ENCODE measurements at places on chromosomes 1 and 21. TPM values are rescaled to one million over a fixed set of nuclear protein-coding genes. Genes with fewer than 3 reads are reported as not detected.

DNA sequence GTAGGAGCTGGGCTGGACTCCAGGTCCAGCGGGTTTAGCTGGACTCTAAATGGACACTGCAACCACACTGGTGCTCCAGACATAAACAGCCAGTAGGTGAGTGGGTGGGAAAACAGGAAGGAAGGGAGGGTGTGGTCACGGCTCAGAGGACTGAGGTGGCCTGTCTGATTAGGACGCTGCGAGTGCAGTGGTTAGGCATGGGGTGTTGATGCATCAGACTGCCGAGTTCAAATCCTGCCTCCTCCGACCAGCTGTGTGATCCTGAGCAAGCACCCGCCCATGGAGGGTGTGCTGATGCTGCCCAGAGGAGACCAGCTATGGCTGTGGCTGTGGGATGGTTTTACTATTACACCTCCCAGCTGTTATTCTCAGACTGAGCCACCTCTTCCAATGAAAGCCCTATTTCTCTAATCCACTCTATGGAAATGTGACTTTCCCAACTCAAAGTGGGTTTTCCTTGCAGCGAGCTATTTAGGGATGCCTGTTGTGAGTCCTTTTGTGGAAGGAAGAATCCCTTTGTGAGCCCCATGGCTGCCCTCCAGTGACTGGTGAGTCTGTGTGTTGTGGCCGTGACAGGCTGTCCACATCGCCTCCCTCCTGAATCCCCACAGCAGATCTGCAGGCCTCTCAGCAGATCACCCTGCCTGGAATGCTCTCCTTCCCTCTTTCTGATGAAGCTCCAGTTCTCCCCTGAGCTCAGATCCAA lies 56.6 kb upstream of the EDN2 start:
- no peak for DNase-seq

DNA sequence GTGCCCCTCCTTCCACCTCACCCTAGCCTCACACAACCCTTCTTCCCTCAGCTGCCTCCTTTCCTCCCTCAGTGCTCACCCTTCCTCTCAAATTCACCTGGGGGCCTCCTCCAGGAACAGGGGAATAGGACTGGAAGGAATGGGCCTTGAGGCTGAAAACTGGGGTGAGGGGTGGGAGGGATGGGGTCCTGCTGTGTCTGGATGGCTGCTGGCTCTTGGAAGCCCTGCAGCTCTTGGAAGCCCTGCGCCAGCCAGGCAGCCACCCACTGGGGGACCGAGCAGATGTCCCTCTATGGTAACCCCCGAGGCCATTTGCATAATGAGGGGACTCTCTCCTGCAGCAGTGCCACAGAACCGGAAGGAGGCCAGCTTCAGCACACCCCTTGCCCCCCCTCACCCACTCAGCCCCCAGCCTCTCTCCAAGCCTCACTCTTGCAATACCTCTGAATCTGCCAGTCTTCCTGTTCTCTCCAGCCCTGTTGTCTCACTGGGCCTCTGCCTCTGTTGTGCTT lies 85.2 kb downstream of the KIRREL1 start:
- DNase-seq = no peak

GRCh38 chr1:34784751-34785221 lies 3.8 kb downstream of the GJB3 start:
- no peak for DNase-seq

- DNase-seq = no peak
These were observed 23.9 kb upstream of the ITLN2 start for GRCh38 chr1:160978510-160978927.

DNA sequence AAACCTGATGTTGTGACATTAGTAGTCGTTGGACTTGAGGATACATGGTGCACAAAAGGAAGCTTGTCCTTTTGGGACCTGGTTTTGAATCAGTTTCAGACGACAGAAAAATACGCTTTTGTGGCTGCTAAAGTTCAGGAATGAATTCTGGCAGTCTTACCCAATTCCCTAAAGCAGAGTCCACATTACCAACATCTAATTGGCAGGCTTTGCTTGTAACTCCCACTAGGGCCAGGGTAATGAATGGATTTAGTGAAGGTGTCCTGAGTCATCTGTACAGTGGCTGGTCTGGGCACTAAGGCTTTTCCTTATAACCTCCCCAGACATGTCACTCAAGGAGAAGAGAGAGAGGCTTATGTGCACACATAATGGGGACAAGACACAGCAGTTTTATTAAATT lies 66.2 kb upstream of the RNPC3 start:
- DNase-seq = no peak

EPHX1 gene
- polyA plus RNA-seq = 54.6 TPM

GRCh38 chr1:162906485-162906884 lies 45.5 kb upstream of the CCDC190 start:
- DNase-seq = no peak

CYYR1 gene
- 67.4 TPM for polyA plus RNA-seq

DNA sequence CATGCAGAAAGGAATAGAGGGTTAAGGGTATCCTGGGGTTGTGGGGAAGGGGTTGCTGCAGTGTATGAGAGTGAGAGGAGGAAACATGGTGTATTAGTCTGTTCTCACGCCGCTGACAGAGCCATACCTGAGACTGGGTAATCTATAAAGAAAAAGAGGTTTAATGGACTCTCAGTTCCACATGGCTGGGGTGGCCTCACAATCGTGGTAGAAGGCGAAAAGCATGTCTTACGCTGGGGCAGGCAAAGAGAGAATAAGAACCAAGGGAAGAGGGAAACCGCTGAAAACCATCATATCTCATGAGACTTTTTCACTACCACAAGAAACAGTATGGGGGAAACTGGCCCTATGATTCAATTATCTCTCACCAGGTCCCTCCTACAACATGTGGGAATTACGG lies 17.7 kb downstream of the OSBPL9 start:
- no peak for DNase-seq

DNA sequence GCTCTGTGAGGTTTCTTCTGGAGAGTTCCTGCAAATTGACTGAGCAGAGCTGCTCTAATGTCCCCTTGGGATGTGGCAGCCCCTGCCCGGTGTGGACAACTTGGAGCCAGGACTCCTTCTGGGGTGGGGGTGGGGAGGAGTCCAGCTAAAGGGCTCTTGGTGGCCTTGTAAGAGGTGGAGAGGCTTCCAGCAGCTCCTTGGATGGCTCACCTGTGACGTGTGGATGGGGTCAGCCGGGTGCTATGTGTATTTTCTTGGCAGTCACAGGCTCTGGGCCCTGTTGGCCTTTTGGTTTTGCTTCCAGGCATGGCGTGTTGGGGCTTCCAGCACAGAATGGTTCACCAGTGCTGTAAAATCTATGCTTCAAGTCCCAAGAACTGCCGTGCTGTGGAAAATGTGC lies 38.2 kb downstream of the TRAPPC10 start:
- DNase-seq = no peak

DNA sequence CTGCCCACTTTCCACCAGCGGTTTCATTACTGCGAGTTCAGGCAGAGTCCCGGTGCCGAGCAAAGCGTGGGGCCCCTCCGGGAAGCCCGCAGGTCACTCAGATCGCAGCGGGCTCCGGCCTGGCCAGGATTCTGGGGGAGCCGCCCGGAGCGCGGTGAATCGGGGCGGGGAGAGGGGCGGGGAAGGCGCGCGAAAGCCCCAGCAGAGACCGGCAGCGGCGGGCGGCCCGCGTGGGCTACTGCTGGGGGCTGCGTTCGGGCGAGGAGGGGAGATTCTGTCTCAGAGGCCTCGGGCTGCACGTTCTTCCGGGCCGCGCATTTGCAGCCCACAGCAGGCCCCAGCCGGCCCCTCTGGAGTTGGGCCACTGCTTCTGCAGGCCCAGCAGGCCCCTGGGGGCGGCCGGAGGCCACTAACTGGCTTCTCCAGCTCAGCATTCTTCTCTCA lies 64.7 kb downstream of the SCCPDH start:
- no peak for DNase-seq

RSBN1 gene
- polyA plus RNA-seq = 26.1 TPM

DNA sequence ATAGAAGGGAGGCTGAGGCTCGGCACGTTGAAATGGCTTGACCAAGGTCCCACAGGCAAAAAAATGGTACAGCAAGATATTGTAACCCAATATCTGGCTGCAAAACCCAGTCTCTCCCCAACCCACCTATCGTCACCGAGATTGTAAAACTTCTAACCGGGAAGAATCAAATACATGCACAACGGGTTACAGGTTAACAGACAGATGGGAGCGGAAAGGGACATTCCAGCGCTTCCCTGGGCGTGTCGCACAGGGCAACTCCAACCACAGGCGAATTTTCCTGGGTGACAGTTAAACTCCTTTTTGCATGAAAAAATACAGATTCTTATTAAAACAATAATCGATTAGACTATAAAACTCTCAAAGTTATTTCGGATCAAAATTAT lies 31.8 kb upstream of the JUN start:
- DNase-seq = peak; percentile 46

- DNase-seq = no peak
These were observed 71.2 kb downstream of the FGGY start for GRCh38 chr1:59368008-59368670.

GRCh38 chr1:94611681-94612475 lies 70.3 kb upstream of the F3 start:
- DNase-seq = no peak

SUSD4 gene
- 19.4 TPM for polyA plus RNA-seq

DNA sequence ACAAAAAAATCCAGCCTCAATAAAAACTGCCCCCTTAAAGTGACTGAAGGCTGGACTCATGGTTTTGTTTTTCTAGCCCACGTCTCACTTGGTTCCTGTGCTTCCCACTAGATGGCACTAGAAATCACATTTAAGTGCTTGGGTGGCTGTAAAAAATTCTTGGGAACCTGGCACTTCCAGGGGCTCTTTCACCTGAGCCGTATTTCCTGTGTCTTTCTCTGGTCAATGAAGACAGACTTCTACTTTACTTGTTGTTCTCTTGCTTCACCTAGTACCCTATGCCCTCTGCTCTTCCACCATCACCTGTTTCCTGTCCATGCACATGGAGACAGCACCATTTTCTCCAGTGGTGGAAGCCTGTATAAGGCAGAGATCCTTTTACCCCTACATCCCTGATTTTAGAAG lies 20.0 kb downstream of the METTL13 start:
- DNase-seq = peak; percentile 41

GRCh38 chr1:220487297-220487820 lies 40.6 kb upstream of the MARK1 start:
- DNase-seq = peak; percentile 58

- DNase-seq = no peak
These were observed 3.1 kb downstream of the MIXL1 start for GRCh38 chr1:226226601-226227000.

TSACC gene
- polyA plus RNA-seq = 0.69 TPM

ZNF362 gene
- polyA plus RNA-seq = 47.4 TPM

TRIM58 gene
- polyA plus RNA-seq = 1.2 TPM

- DNase-seq = no peak
These were observed 64.8 kb downstream of the FCRL5 start for GRCh38 chr1:157487504-157487903.

DNA sequence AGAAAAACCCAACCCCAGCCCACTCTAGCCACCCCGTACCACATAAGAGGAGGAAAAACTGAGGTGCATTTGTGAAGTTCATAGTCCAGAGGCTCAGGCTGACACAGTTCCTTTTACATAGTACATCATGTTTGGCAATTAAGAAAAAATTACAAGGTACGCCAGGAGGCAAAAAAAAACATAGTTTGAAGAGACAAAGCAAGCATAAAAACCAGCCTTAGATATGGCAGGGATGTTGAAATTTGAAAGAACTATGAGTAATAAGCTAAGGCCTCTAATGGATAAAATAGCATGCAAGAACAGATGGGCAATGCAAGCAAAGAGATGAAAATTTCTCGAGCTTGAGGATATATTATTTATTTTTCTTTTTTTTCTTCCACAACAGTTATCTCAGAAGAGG lies 31.9 kb downstream of the MIXL1 start:
- DNase-seq = no peak

- no peak for DNase-seq
These were observed 19.5 kb downstream of the MAP7D1 start for GRCh38 chr1:36175137-36176095.

SLC9C2 gene
- 0.06 TPM for polyA plus RNA-seq

Measured in right renal cortex interstitium (tissue), 3 donors.